ENCODE measurements at places on chromosomes 3 and 15. TPM values are rescaled to one million over a fixed set of nuclear protein-coding genes. Genes with fewer than 3 reads are reported as not detected.

MORC1 gene
- not detected for polyA plus RNA-seq

MAPK6 gene
- 6.5 TPM for polyA plus RNA-seq

RTP3 gene
- 0.30 TPM for polyA plus RNA-seq

DNA sequence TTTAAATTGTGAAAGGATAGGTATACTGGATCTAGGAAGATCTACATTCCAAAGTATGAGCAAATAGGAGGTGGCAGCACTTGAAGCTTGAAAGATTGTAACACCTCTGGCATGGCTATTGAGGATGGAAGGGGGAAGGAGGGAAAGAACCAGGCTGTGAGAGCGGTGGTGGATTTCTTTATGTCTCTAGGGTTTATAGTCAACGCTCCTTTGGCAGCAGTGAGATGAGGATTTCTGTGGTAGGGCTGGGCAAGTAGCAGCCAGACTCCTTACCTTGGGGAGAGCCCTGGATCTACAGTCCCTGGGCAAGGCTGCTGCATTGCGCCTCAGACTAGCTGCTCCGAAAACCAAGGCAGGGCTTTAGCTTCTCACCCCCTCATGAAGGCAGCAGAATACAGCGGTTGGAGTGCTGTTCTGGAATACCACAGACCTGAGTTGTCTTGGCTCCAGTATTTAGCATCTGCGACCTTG, 53.2 kb downstream of the MEF2A start:
- no peaks in the 10 kb centered on the region for H3K27me3 ChIP-seq
- no peak overlapping the region for H3K27ac ChIP-seq
- peaks cover 6% of the 10 kb centered on the region for H3K4me1 ChIP-seq
- no peaks in the 10 kb centered on the region for H3K36me3 ChIP-seq
- DNase-seq, result no peak
- no peak overlapping the region for H3K4me3 ChIP-seq

GRCh38 chr15:55816017-55816416, 73.1 kb upstream of the PRTG start:
- no peaks in the 10 kb centered on the region for H3K36me3 ChIP-seq
- DNase-seq, result no peak
- H3K27me3 ChIP-seq, result no peaks in the 10 kb centered on the region

- no peak overlapping the region for H3K4me3 ChIP-seq
- no peaks in the 10 kb centered on the region for H3K36me3 ChIP-seq
- no peaks in the 10 kb centered on the region for H3K27me3 ChIP-seq
- no peak for DNase-seq
Observed at GRCh38 chr15:98717371-98717770, 69.0 kb downstream of the IGF1R start.

GRCh38 chr15:37870711-37871110, 63.7 kb upstream of the TMCO5A start:
- H3K36me3 ChIP-seq, result no peaks in the 10 kb centered on the region
- DNase-seq, result no peak
- no peaks in the 10 kb centered on the region for H3K4me1 ChIP-seq

DNA sequence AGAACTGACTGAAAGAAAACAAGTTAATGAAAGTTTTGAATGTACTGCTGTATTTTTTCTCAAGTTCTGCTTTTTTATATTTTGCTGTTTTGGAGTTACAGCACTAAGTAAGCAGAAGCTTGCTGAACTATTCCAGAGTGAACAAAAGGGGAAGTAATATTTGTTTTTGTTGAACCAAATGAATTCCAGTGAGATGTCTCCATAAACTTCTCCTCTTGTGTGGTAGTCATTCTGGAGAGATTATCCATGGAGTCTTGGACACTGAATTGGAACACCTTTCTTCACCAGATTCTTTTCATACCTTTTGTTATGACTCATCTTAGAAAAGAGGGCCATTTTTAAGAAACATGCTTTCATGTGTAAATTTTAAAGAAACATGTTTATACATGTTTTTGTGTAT, 8.8 kb downstream of the ANKUB1 start:
- H3K27me3 ChIP-seq, result no peaks in the 10 kb centered on the region
- H3K4me1 ChIP-seq, result no peaks in the 10 kb centered on the region
- H3K36me3 ChIP-seq, result no peaks in the 10 kb centered on the region
- H3K4me3 ChIP-seq, result no peak overlapping the region
- DNase-seq, result no peak
- no peak overlapping the region for H3K27ac ChIP-seq

GRCh38 chr3:61443886-61444285, 117.5 kb upstream of the PTPRG start:
- H3K27me3 ChIP-seq, result no peaks in the 10 kb centered on the region
- no peak for DNase-seq

- peak; percentile 54 for DNase-seq
- no peaks in the 10 kb centered on the region for H3K36me3 ChIP-seq
- no peaks in the 10 kb centered on the region for H3K27me3 ChIP-seq
- no peak overlapping the region for H3K27ac ChIP-seq
- no peak overlapping the region for H3K4me3 ChIP-seq
Observed at GRCh38 chr15:95017666-95018328, 786.4 kb downstream of the MCTP2 start.

DNA sequence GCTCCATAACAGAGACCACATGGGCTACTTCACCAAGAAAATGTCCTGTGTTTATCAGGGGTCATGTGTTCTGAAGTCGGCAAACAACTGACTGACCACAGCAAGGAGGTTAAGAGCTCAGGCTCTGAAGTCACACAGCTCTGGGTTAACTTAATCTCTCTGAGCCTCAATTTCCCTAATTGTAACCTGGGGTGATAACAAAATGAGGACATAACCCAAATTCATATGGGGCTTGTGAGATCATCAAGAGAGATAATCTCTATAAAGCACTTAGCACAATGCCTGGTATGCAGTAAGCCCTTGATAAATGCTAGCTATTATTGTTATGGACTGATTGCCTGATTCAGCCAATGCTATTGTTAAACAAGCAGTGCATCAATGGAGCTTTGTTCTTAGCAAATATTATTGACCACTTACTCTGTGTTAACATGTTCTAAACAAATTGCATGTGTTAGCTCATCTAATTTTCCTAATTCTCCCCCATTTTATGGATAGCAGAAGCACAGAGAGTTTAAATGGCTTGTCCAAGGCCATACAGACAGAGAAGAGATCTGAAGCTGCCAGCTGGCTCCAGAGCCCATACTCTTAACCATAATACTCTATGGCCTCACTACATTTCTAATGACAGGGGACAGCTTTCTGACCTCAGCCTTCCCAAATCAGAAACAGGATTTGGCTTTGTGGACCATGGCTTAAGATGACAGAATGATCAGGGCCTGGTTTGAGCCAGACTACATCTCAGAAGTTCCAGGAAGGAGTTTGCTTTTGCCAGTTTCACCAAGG, 78.3 kb downstream of the SHQ1 start:
- no peaks in the 10 kb centered on the region for H3K27me3 ChIP-seq
- H3K4me3 ChIP-seq, result no peak overlapping the region
- DNase-seq, result no peak
- no peaks in the 10 kb centered on the region for H3K36me3 ChIP-seq
- no peaks in the 10 kb centered on the region for H3K4me1 ChIP-seq

GRCh38 chr3:124597273-124597672, 133.0 kb upstream of the UMPS start:
- H3K27me3 ChIP-seq, result no peaks in the 10 kb centered on the region
- H3K4me1 ChIP-seq, result peaks cover 3% of the 10 kb centered on the region
- H3K27ac ChIP-seq, result no peak overlapping the region
- DNase-seq, result no peak
- no peaks in the 10 kb centered on the region for H3K36me3 ChIP-seq
- no peak overlapping the region for H3K4me3 ChIP-seq

DNA sequence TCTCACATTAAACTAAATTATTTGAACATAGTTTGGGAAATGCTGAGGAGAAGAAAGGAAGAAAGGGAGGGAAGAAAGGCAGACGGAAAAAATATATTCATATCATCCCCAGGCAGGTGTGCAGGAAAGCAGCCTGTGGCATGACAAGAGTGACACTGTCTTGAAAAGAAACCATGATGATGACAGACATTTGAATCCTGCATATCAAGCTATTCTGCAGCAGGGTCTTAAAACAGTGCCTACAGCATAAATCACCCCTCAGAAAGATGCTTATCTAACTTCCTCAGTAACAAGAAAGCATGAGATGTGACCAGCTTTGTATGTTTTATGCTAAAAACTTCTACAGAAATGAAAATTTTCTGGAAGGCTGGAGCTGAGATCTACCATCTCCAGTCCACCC, 144.5 kb upstream of the GRM7 start:
- no peaks in the 10 kb centered on the region for H3K27me3 ChIP-seq
- H3K4me1 ChIP-seq, result no peaks in the 10 kb centered on the region
- H3K36me3 ChIP-seq, result no peaks in the 10 kb centered on the region
- DNase-seq, result no peak
- H3K27ac ChIP-seq, result no peak overlapping the region
- H3K4me3 ChIP-seq, result no peak overlapping the region

- DNase-seq, result no peak
- H3K27me3 ChIP-seq, result no peaks in the 10 kb centered on the region
- no peaks in the 10 kb centered on the region for H3K36me3 ChIP-seq
- H3K4me1 ChIP-seq, result no peaks in the 10 kb centered on the region
- H3K4me3 ChIP-seq, result no peak overlapping the region
Observed at GRCh38 chr15:57947781-57948180, 117.7 kb downstream of the ALDH1A2 start.

- no peak overlapping the region for H3K4me3 ChIP-seq
- peak overlapping the region; percentile 12 for H3K27ac ChIP-seq
- H3K27me3 ChIP-seq, result no peaks in the 10 kb centered on the region
- no peaks in the 10 kb centered on the region for H3K36me3 ChIP-seq
- peaks cover 24% of the 10 kb centered on the region for H3K4me1 ChIP-seq
- DNase-seq, result peak; percentile 40
Observed at GRCh38 chr3:69092030-69092516, 7.3 kb downstream of the ARL6IP5 start.
